Left forelimb (tissue), 1 donor: ENCODE measurements at places on chromosomes 12 and 14.

DNA sequence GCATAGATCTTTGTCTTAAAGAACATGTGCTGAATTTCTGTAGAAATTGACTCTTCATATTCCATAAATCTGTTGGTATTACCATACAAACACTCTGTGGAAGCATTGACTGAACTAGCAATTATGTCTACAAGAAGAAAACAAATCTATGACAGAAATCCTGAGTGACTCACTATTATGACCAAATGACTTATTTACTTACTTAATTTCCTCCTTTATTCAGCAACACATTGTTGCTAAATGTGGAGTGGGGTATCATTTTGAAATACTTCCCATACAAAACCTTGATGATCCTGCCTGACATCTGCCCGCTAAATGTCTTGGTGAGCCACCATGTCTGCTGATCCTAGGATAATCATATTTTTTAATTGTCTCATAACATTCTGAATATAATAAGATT, 99.1 kb upstream of the SLCO1C1 start:
- DNase-seq, result no peak

DNA sequence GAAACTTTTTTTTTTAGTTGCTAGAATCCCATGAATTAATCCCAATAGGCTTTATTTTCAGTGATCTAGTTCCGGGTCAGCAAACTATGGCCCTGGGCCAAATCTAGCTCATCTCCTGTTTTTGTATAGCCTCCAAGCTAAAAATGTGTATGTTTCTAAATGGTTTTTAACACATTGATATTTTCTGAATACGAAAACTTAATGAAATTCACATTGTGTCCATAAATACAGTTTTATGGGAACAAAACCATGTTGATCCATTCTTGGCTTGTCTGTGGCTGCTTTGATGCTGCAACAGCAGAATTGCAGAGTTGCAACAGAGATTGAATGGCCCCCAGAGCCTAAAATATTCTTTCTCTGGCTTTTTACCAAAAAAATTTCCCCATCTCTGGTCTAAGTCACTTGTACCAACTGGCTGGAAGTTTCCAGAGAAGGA, 47.5 kb downstream of the ZNF664 start:
- DNase-seq, result no peak

DNA sequence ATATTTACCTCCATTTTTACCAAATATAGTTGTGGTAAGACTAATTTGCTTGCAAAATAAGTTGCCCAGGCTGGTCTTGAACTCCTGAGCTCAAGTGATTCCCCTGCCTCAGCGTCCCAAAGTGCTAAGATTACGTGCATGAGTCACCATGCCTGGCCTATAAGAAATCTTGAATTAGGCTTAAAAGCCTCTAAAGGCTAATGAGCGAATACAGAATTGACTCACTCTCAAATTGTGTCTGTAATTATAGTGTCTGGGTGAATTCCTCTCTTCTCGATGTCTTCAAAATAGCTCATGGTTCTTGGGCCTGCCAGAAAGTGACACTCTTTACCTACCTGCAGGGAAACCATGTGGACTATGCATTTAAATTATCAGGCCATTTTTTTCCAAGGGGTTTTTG, 403.5 kb downstream of the SLC16A7 start:
- no peak for DNase-seq

- DNase-seq, result no peak
Observed at GRCh38 chr14:50678163-50678562, 10.1 kb upstream of the SAV1 start.

DNA sequence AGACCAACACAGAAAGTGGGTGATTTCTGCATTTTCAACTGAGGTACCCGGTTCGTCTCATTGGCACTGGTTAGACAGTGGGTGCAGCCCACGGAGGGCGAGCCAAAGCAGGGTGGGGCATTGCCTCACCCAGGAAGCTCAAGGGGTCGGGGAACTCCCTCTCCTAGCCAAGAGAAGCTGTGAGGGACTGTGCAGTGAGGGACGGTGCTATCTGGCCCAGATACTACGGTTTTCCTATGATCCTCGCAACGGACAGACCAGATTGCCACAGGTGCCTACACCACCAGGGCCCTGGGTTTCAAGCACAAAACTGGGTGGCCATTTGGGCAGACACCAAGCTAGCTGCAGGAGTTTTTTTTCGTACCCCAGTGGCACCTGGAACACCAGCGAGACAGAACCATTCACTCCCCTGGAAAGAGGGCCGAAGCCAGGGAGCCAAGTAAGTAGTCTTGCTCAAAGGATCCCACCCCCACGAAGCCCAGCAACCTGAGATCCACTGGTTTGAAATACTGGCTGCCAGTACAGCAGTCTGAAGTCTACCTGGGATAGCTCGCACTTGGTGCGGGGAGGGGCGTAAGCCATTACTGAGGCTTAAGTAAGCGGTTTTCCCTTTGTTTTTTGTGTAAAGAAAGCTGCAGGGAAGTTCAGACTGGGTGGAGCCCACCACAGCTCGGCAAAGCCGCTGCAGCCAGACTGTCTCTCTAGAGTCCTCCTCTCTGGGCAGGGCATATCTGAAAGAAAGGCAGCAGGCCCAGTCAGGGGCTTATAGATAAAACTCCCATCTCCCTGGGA, 25.5 kb upstream of the NAA30 start:
- DNase-seq, result no peak

DNA sequence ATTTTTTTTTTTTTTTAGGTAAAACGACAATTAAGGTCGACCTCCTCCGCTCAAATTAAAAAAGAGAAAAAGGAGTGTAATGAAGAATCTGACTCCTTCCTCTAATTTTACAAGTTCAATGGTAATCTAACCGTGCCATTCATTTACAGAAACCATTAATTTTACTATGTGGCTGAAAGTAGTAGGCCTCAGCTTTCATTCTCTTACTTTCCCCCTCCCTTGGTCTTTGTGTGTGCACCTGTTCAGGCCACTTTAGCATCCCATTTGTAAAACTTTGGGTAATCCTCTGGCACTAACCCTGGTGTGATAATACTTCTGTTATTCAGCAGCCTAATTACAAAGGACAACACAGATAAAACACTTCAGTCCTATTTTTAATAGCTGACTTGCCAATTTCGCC, 128.1 kb downstream of the ASCL1 start:
- DNase-seq, result no peak

DNA sequence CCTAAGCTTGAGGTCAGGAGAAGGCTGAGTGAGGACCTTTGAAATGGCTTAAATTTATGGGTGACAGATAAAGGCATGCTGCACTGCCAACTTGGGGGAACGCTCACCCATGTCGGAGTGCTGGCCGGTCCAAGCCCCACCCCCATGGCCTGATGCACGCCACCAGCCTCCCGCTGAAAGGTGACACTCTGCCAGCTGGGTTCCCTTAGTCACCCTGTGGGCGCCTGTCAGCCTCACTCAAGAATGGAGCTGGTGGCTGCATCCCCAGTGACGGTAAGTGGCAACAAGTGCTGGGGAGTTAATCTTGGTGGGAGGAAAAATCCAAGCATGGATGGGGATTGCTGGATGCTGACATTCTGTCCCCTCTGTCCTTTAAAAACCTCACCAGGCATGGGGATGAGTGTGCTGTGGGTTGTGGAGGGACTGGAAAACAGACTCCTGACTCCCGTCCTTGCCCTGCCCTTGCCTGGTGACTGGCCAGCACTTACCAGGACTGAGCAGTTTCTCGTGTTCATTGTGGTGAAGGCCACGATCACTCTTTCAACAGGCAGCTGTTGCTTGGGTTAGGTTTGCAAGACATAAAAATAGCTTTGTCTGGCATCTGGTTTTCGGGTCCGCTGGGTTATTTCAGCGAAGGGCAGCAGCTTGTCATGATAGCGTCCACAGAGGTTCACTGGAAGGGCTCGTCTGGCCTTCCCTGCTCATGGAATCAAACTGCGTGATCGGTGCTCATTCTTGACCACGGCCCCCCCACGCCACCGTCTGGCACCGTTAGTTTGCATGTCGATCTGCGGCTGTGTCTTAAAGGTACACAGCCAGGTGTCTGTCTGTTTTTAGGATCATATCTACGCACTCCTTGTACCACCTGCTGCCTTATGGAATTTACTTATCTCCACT, 15.0 kb downstream of the ACACB start:
- DNase-seq, result no peak

GRCh38 chr12:9969673-9970072, 1.5 kb upstream of the CLEC12A start:
- no peak for DNase-seq

GRCh38 chr14:102726191-102726949, 50.9 kb upstream of the TRAF3 start:
- DNase-seq, result no peak

DNA sequence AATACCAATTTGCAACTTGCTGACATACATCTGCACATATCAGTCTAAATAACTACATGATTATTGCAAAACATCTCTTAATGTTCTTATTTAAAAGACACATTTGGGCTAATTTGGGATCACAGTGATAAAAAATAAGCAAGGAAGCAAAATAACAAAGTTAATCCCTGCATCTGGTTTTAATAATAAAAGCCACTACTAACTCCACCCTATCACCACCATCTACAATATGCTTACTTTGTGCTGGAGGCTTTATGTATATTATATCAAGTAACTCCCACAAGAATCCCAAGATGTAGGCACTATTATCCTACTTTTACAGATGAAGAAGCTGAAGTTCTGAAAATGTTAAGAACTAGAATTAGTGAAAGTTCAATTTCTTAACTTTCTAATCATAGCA, 45.7 kb downstream of the TAOK3 start:
- DNase-seq, result no peak

- DNase-seq, result no peak
Observed at GRCh38 chr14:38873941-38874612, 229.0 kb downstream of the SEC23A start.

DNA sequence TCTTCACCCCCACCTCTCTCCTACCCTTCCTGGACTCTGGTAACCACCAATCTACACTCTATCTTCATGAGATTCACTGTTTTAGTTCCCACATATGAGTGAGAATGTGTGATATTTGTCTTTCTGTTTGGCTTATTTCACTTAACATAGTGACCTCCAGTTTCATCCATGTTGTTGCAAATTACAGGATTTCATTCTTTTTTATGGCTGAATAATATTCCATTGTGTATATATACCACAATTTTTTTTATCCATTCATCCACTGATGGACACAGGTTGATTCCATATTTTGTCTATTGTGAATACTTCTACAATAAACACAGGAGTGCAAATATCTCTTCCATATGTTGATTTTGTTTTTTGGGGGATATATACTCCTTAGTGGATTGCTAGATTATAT, 140.5 kb downstream of the OTOGL start:
- DNase-seq, result no peak

DNA sequence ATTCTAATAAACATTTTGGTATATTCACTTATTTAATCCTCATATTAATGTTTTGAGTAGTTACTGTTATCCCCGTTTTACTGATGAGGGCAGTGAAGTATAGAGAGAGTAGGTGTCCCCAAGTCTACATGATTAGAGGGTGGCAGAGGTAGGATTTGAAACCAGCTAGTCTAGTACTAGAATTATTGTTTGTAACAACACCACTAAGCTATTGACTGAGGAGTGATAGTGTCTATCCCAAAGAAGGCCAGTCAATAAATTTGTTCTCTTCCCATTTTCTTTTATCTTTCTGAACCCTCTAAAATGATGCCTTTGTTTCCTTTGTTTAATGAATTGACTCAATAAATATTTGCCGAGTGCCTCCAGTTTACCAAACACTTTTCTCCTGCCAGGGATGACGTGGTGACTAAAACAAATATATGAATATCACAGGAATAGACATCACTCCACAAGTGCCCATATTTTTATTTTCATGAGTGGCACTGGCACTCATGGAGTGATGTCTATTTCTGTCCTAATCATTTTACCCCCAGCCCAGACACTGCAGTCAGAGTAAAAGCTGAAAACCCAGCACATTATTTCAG, 247.5 kb downstream of the SLC16A7 start:
- no peak for DNase-seq

DNA sequence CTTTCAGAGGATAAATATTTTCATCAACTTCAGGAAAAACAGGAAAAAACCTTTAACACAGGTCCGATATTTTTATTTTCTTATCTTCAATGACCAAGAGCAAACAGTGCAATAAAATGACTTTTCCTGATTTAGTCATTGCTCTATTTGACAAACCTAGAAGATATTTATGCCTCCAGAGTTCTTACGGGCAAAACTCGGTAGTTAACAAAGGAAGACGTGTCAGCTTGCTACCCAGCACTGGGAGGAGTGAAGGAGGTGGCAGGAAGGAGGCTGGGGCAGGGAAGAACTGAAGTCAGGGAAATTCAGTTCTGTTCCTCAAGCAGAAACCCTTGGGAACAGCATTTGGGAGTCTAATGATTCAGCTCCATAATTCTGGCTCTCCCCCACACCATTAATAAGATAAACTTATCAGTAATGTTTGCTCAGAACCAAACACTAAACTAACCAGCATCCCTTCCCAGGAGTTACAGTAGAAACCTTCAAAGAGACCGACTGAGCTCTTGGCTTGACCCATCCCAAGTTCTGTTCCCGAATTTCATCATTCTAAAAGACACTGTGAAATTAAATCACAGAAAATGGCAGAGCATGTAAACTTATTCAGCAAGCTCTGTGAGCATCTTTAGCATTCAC, 163.3 kb downstream of the APAF1 start:
- no peak for DNase-seq

DNA sequence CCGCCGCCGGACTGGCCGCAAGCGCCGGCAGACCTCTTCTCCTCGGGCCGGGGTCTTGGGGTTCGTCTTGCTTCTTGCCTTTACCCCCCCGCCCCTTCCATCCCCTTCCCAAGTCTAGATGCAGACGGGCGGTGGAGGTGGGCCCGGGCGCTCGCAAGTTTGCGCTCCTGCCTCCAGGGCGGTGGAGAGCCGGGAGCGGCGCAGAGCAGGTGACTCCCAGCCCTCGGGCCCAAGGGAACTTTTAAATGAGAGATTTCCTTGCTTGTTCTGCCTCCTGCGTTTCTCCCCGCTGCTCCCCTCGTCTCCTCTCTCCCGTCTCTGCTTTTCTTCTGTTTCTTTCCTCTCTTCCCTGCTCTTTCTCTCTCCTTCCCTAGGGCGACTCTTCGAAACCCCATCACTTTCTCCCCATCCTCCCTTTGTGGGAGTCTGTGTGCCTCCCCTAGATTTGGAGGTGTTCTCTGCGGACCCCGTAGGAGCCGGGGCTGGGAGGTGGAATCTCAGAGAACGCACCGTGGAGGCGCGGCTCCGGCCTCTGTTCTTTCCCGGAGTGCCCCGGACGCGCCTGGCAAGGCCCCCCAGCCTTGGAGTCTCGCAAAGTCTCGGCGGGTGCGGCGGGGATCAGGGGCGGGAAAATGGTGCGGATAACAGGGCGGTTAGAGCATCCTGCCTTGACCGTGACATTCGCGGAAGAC, 114.7 kb upstream of the MYL2 start:
- no peak for DNase-seq

DNA sequence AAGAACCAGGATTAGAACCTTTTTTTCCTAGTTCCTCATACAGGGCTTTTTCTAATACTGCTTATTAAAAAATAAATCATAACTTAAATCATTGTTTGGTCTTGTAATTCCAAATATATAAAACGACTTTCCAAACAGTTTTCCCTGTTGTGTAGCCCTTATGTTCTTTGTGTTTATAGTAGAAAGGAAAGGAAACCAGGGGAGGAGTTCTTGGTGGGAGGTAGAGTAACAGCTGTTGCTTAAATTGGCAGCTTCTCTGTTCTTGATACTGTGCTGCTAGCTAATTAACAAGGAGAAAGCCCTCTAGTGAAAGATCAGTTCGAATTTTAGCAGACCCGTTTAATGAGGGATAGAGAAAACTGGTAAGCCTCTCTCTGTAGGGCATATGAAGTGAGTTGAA, 15.0 kb downstream of the SRP54 start:
- no peak for DNase-seq
